ENCODE measurements at places on chromosomes 3 and 15.

- no peak for DNase-seq
These were observed 17.4 kb upstream of the RPUSD3 start for GRCh38 chr3:9861201-9861600.

DNA sequence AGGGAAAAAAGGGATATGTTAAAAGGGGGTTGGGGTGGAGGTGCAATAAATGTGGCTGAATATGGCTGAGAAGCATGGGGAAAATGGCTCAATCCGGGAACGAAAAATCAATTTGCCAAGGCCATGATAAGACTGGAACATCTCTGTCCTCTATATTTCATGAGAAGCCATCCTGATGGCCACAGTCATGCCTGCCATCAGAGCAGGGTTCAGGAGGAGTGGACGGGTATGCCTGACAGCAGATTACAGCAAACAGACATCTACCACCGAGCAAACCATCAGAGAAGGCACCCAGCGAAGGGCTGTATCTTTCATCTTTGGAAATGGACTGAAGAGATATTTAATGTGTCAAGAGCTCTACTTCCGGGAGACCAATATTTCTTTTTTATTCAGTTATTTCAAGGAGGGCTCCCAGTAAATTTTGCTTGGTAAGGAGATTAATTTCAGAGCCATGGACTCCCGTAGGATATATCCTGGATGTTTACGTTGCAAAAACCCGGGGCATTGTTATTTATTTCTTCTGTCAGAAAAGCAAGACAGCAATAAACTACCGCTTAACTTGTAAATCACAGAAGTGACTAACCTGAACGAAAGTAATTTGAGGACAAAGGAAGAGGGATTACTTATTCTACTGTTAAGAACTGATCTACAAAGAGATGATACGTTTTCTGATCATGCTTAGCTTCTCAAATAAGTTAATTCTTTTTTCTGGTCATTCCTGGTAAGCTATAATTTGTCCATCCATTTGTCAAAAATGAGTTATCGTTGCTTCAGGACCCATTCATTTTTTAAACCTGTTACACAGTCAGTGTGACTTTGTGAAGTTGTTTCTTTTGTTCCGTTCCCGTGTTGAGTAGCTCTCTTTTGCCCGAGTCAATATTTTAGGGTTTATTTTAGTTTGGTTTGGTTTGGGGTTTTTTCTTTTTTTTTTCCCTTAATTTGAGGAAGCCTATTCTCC lies 80.6 kb upstream of the CHD2 start:
- peak; percentile 76 for DNase-seq

GRCh38 chr3:55434789-55435188 lies 52.3 kb downstream of the WNT5A start:
- DNase-seq = no peak

- DNase-seq = no peak
These were observed 1037.8 kb downstream of the OTOL1 start for GRCh38 chr3:162534431-162534830.

DNA sequence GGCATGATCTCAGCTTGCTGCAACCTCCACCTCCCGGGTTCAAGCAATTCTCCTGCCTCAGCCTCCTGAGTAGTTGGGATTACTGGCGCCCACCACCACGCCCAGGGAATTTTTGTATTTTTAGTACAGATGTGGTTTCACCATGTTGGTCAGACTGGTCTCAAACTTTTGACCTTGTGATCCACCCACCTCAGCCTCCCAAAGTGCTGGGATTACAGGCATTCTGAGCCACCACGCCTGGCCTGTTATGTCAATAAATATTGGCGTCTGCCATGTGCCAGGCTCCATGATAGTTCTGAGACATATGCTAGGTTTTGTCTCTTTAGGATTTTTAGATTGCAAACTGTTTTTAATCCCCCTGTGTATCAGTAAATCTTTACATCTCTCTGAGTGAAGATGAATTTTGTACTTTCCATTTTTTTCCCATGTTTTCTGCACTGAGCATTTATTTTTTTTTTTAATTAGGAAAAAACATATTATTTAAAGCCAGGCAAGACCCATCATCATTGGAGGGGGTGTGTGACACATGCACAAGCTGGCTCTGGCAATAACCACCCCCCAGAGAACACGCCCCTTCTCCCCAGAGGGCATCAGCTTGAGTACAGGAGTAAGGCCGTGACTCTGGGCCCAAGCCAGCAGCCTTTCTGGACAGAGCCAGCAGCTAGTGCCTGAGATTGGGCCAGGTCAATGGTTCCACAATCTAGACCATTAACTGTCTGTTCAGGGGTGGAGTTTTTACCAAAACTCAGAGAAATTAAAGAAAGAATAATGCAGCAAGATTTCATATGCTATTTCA lies 51.0 kb upstream of the ATP1B3 start:
- DNase-seq = no peak

GRCh38 chr3:97815149-97815917 lies 6.5 kb upstream of the CRYBG3 start:
- DNase-seq = no peak

DNA sequence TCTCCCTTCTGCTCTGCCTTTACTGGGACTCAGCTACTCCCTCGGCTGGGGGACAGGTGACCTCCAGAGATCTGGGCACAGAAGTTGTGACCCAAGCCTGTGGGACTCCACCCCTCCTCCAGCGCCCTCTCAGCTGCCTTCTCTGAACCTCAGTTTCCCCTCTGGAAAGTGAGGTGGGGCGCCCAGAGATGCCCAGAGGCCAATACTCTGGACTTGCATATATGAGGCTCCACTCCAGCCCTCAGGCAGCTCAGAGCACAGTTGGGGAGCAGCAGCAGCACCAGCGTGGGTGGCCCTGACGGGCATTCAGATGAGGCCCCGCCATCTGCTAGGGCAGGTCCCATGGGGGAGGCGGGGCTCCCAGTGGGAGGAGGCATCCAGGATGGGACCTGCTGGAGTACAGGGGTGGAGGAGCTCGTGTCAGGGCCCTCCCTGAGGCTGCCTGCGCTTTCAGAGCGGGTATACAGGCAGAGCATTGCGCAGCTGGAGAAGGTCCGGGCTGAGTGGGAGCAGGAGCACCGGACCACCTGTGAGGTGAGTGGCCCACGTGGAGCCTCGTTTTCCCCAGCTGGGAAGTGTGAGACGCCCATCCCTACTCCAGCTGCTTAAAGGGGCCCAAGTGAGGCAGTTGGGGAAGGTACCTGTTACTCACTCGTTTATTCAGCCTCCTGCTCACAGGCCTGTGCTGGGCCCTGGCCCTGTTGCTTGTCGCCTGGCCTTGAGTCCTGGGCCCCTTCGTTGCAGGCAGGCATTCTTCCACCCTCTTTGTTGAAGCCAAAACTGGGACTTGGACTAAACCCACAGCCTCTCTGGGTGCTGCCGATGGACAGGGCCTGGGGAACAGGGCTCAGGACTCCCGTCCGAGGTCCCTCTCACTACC lies 35.4 kb downstream of the PSTPIP1 start:
- no peak for DNase-seq

GRCh38 chr3:72128921-72129320 lies 344.0 kb upstream of the PROK2 start:
- DNase-seq = no peak

DNA sequence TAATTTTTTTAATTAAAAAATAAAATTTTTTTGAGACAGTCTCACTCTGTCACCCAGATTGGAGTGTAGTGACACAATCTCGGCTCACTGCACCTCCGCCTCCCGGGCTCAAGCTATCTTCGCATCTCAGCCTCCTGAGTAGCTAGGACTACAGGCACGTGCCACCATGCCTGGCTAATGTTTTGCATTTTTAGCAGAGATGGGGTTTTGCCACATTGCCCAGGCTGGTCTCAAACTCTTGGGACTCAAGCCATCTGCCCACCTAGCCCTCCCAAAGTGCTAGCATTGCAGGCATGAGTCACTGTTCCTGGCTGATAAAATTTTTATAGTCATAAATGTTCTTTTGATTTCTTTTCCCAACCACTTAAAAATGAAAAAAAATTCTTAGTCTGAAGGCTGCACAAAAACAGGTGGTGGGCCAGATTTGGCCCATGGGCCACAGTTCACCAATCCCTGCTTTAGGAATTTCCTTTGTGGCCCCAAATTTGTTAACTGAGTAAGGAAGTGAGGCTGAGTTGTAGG lies 9.2 kb downstream of the UBA5 start:
- DNase-seq = no peak

DNA sequence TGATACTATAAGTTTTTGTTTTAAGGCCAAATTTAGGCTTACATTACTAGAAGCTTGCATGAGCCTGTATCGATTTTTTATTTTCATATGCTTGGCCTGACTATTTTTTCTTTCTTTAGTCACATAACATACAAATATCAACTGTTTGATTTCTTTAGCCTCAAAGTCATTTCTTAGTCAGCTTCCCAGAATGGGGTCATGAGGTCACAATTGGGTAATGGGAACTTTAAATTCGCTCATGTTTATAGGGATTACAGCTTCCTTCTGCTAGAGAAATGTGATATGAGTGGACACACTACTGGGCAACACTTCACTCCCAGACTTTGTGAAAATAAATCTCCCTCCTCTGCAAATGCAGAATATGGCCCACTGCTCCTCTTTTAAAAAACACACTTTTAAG lies 9.1 kb upstream of the TIPARP start:
- DNase-seq = no peak
